ENCODE measurements at places on chromosomes 6 and 20.
A peak's percentile ranks its signal among the peaks of the same experiment; 100 is the strongest.

GRCh38 chr6:156174031-156174890 is 602.9 kb upstream of the ARID1B start:
- DNase-seq = no peak

- DNase-seq = no peak
These were observed 152.3 kb downstream of the OR2B2 start for GRCh38 chr6:27759930-27760329.

DNA sequence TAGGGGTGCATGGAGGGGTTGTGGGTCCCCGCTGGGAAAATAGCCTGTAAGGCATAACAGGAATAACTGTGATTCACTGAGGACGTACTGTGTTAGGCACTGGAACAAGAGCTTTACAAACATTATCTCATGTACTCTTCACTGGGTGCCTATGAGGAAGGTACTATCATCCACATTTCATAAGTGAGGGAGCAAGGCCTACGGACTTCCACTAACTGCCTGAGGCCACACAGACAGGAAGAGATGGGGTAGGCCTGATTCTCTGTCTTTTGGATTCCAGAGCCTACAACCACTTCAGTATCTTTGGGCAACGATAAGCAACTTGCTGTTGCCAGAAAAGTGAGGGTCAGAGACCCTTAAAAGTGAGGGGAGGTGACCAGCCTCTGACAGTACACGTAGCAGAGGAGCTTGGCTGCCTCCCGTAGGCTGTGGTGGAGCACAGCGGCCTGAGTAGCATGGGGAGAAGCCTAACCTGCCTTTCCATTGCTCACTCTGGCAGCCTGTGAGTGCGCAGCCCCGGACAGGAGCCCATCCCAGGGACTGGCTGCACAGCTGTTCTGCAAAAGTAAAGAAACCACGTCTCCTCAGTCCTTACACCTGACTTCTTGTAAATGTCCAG is 30.4 kb downstream of the PSMB1 start:
- no peak for DNase-seq

GRCh38 chr20:23602241-23602640 is 3.5 kb downstream of the CST9 start:
- DNase-seq = no peak

DNA sequence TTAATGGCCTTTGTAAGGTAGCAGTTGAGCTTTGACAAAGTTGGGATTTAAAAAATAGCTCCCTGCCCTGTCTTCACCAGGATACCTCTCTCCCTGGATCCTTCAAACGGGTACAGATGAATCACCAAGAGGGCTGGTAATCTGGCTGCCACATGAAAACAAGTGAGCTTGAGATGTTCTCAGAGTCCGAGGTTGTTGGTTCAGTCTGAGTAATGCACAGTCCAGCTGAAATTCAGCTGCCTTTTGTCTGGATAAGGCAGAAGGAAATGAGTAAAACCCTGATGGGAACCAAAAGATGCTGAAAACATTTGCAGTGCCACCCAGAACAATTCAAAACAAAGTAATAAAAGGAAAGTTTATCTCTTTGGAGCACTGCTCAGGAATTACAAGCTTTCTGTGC is 86.8 kb downstream of the GJA1 start:
- DNase-seq = peak; percentile 63

GRCh38 chr6:84448331-84448730 is 220.9 kb upstream of the CEP162 start:
- DNase-seq = no peak

GRCh38 chr6:18515767-18516166 is 128.6 kb downstream of the RNF144B start:
- no peak for DNase-seq

- DNase-seq = no peak
These were observed 209.1 kb upstream of the JARID2 start for GRCh38 chr6:15036690-15037245.

DNA sequence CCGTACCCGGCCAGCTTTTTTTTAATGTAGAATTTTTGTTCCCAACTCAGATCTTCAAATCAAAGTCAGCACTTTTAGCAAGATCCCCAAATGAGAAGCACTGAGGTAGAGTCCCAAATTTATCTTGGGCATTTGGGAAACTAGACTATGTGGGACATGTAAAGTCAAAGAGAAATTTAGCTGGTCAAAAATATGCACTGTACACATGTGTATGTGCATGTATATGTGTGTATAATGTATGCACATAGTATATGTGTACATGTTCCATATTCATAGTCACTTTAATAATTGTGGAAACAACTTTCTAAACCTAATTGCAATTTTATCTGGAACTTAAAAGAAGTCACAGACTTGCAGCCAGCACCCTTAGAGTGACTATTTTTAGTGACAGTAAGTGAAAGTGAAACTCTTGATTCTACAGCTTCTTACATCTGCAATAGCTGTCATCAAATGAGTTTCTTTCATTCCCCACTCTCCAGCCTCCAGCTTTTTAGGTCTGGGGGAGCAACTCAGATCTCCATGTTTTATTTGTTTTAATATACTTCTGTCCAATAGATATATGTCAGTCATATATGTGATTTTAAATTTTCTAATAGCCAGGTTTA is 53.6 kb downstream of the CDC40 start:
- no peak for DNase-seq

GRCh38 chr6:121885399-121886152 is 450.1 kb downstream of the GJA1 start:
- DNase-seq = no peak
